ENCODE measurements at places on chromosomes 3 and 15. TPM values are rescaled to one million over a fixed set of nuclear protein-coding genes. Genes with fewer than 3 reads are reported as not detected.

The NOX5 gene
- total RNA-seq = 1.8 TPM

The GMNC gene
- total RNA-seq = not detected

The CADPS gene
- total RNA-seq = 19.2 TPM

The ABTB1 gene
- 8.7 TPM for total RNA-seq

The PHC3 gene
- 21.9 TPM for total RNA-seq

The CORO2B gene
- 10.1 TPM for total RNA-seq

The GABRB3 gene
- 0.16 TPM for total RNA-seq

The CHRNB4 gene
- total RNA-seq = not detected

The NEDD4 gene
- total RNA-seq = 24.1 TPM

The TM4SF4 gene
- not detected for total RNA-seq

The PRSS50 gene
- total RNA-seq = not detected

The GOLGA8T gene
- 0.17 TPM for total RNA-seq

The LARP6 gene
- 93.6 TPM for total RNA-seq

The SLC24A5 gene
- total RNA-seq = not detected

Measured in bronchial smooth muscle cell (primary cell).